Activated CD8-positive, alpha-beta memory T cell treated with anti-CD3 and anti-CD28 coated beads for 36 hours (primary cell): ENCODE measurements at places on chromosomes 3 and 15. TPM values are rescaled to one million over a fixed set of nuclear protein-coding genes. Genes with fewer than 3 reads are reported as not detected.

Gene CLDN18
- total RNA-seq: not detected

Gene CRTAP
- total RNA-seq: 35.5 TPM

Gene MUC20
- total RNA-seq: 1.0 TPM

Gene LPP
- 13.4 TPM for total RNA-seq

Gene KBTBD8
- 26.4 TPM for total RNA-seq

Gene KBTBD13
- total RNA-seq: not detected

Gene ITPKA
- total RNA-seq: 0.55 TPM

Gene ARGFX
- not detected for total RNA-seq

Gene IQCB1
- total RNA-seq: 31.6 TPM

Gene NAALADL2
- not detected for total RNA-seq

Gene TPRG1
- total RNA-seq: 16.4 TPM

Gene UQCC5
- 18.6 TPM for total RNA-seq

Gene OR5K4
- not detected for total RNA-seq

Gene P3H2
- not detected for total RNA-seq

Gene SRGAP3
- 0.11 TPM for total RNA-seq

Gene FRMD5
- 0.44 TPM for total RNA-seq

Gene IQCF5
- not detected for total RNA-seq

Gene EFCC1
- 0.17 TPM for total RNA-seq

Gene UCN2
- not detected for total RNA-seq

Gene STRIT1
- not detected for total RNA-seq

Gene LRRIQ4
- 0.17 TPM for total RNA-seq

Gene SIAH2
- 107 TPM for total RNA-seq

Gene LRRFIP2
- 36.1 TPM for total RNA-seq

Gene DUOX2
- total RNA-seq: 0.02 TPM

Gene KCNMB2
- not detected for total RNA-seq

Gene FGD5
- not detected for total RNA-seq

Gene SLC28A1
- total RNA-seq: not detected
